CD4-positive, alpha-beta T cell treated with Interleukin-17A for 1 hour (primary cell): ENCODE measurements at places on chromosomes 6 and 20.

- DNase-seq = no peak
Measured at GRCh38 chr20:13274275-13274861, 53.3 kb downstream of the ISM1 start.

- no peak for DNase-seq
Measured at GRCh38 chr6:7846966-7847818, 63.4 kb downstream of the TXNDC5 start.

DNA sequence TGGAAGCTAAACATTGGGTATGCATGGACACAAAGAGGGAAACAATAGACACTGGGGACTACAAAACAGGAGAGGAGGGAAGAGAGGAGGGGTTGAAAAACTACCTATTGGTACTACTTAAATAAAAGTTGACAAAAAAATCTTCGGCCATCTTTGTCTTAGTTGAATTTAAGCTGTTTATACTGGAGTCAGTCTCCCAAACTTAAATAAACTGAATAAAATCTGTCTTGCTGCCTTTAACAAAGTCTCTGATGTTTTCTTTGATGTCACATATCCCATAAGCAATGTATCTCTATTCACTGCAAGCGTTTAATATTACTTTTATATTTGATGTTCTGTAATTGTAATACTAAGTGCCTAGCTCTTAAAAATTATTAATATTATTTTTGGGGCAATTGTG lies 409.2 kb upstream of the EPHA7 start:
- DNase-seq = no peak

DNA sequence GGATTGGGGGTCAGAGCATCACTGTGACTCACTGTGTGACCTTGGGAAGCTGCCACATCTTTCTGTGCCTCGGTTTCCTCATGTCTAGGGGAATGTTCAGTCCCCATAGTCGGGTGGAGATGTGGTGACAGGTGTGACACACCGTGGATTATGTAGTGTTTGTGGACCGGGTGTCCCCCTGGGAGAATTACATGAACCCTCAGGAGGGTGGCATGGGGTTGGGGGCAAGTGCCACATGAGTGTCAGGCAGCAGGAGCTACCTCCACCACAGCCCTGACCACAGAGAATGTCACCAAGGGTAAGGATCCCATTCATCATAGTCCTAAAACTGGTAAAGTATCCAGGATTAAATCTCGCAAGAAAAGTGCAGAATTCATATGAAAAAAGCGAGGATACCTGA lies 23.2 kb downstream of the SUN5 start:
- no peak for DNase-seq

- no peak for DNase-seq
Measured at GRCh38 chr6:165817771-165818170, 154.7 kb upstream of the PDE10A start.

DNA sequence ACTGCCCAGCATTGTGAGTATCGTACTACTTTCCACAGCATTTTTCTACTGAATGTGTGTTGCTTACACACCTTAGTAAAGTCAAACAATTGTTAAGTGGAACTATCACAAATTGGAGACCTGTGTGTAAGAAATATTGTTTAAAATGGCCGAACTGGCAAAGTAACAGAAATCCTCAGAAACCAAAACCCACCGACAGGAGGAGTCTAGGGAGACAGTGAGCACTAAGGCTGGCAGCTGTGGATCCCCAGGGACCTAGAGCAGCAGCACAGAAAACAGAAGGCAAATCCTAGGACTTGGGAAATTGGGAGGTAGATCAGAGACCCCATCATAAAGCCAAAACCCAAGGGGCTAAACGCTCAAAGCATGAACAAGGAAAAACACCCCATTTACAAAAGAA lies 69.9 kb downstream of the SESN1 start:
- no peak for DNase-seq

DNA sequence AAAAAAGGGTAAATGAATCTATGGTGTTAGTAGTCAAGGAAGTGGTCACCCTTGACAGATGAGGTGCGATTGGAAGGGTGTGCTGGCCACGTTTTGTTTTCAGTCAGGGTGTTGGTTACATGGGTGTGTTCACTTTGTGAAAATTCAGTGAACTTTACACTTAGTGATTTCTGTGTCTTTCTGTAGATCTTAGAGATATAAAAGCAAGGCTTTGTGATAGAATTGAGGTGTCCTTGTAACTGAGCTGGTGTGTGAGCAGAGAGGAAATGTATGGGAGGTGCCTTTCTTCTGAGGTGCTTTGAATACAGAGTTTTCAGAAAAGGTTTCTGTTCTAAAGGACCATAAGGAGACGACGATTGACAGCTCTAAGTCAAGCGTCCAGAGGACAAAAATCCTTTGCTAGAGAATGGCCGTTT lies 90.5 kb downstream of the SAMD3 start:
- peak; percentile 84 for DNase-seq

GRCh38 chr6:139623372-139623771 lies 248.9 kb upstream of the CITED2 start:
- no peak for DNase-seq

GRCh38 chr20:38084425-38084951 lies 50.9 kb downstream of the RPRD1B start:
- DNase-seq = no peak

- DNase-seq = no peak
Measured at GRCh38 chr6:139872665-139873064, 498.2 kb upstream of the CITED2 start.

GRCh38 chr6:110378552-110378951 lies 20.4 kb upstream of the METTL24 start:
- no peak for DNase-seq

GRCh38 chr6:16236631-16237199 lies 1.7 kb upstream of the GMPR start:
- peak; percentile 6 for DNase-seq

- no peak for DNase-seq
Measured at GRCh38 chr6:45654673-45655072, 276.9 kb upstream of the SUPT3H start.

DNA sequence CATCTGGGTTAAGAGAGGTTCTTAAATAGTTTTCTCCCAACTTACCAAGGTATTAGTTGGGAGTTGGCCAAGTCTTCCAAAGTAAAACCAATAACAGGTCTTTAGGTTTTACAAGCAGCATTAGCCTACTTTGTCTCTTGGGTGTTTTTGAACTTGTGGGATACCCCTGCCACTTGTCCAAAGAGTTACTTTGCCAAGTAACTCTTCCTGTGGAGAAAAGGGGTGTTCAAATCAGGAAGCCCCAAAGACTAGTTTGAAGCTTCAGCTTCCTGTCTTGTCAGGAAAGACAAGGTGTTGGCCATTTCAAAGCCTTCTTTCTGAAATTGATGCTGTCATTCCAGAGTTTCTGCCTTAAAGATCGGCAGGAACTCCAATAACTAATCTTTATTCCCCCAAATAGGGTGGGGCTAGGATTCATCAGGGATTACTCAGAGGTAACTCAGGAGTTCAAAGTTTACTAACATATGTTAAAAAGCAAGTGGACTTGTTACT lies 822 bp downstream of the RAB22A start:
- peak; percentile 47 for DNase-seq

DNA sequence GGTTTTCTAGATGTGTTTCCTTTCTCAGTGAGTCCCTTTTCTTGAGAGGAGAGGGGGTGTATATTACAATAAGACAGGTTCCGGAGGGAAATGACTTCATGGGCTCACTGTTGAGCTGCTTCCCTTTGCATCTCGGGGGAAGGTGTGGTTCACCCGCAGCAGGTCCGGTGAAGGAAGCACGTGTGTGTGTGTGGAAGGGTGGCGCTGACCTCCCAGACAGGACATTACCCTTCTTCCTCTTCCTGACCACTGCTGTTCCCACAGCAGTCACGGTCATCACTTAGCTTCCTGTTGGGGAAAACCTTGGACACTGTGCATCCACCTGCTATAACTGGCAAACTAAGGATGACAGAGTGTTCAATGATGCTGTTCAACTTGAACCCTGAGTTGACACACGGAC lies 83.6 kb downstream of the PLEKHG1 start:
- no peak for DNase-seq

DNA sequence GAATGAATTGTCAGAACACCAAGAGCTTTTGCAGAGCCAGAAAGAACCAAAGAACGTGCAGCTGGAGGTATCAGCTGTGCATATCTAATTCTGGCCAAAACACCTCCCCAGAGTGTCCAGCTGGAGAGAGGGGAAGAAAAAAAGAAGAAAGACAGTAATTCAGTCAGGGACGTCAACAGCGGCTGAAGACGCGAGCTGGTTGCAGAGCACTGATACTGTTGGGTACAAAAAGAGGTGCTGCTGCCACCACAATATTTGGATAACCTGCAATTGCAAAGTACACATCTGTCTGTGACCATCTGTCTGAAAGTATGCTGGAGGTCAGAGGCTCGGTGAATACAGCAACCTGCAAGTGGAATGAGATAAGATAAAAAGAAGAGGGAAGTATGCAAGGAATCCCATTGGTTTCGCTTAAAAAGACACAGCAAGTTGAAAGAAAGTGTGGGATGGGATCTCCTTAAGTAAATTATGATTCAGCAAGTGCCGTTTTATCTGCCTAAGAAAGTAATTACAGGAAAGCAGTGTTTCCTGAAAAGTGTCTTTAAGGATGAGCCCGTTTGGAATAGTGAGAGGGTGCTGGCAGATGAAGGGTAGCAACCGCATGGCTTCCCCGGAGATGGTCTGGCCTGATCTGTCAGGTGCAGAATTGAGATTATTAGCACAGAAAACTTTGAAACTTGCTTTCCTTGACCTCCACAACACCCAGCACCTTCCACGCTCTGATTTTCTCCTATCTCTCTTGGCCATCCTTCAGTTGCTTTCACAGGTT lies 189.9 kb upstream of the PRDM1 start:
- DNase-seq = no peak

DNA sequence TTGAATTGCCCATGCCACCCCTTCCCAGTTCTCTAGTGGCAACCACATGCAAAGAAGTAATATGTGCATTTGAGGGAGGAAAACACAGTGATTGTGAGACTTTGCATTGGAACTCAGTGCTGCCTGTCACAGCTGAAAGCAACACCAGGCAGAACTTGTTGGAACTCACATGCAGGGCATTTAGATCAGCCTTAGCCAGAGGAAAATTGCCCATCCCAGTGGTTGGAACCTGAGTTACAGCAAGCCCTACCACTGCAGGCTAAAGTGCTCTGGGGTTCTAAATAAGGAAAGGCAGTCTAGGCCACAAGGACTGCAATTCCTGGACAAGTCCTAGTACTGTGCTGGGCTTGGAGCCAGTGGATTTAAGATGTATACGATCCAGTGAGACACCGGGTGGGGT lies 245.3 kb upstream of the UFL1 start:
- no peak for DNase-seq

GRCh38 chr6:28979679-28980078 lies 25.4 kb downstream of the ZNF311 start:
- DNase-seq = no peak

DNA sequence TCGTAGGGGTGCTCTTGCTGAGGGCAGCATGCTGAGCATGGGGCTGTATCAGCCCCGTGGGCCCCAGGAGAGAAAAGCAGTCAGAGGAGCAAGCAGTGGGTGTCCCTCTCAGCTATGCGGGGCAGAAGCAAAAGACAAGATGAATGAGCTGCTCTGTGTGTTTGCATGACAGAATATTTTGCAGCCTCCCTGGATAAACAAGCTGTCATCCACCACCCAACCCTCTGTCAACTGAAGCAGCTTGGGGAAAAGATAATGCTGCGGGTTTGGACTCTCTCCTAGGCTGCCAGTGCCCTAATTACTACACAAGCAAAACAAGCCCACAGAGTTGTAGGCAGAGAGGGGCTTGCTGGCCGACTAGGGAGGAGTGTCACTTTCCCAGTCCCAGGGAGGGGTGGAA lies 82.3 kb upstream of the PTPRT start:
- DNase-seq = no peak

DNA sequence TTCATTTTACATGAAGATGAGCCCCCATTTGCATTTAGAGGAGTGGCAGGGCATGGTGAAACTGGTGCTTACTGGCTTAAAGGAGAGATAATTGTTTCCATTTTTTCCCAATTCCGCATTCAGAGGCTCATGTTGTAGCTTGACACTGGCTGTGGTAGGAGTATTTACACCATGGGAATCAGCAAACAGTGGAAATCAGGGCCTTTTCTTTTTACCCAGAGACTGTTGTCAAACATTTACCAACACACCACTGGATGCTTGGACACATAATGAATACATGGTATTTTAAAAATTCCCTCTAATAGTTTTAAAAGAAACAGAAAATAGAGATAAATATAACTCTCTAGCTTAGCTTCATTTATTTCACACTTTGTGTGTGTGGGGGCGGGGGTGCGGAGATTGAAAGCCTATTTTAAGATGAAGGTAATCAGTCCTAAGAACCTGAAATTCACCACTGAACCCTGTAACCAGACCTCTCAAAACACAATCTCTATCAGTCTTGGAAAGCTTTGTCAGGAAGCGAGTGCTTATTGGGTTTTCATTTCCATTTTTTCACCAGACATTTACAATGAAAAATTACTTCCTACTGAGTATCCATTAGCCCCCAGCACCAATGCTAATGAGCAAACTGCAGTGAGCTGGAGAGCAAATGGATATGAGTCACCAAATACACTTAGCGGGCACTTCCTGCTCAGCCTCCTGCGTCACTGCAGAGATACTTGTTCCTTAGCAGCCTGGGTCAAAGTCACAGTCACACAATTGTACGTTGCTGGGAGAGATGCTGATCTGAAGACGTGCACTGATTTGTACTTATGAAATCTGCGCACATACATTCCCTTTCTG lies 532.0 kb downstream of the BCKDHB start:
- DNase-seq = no peak

DNA sequence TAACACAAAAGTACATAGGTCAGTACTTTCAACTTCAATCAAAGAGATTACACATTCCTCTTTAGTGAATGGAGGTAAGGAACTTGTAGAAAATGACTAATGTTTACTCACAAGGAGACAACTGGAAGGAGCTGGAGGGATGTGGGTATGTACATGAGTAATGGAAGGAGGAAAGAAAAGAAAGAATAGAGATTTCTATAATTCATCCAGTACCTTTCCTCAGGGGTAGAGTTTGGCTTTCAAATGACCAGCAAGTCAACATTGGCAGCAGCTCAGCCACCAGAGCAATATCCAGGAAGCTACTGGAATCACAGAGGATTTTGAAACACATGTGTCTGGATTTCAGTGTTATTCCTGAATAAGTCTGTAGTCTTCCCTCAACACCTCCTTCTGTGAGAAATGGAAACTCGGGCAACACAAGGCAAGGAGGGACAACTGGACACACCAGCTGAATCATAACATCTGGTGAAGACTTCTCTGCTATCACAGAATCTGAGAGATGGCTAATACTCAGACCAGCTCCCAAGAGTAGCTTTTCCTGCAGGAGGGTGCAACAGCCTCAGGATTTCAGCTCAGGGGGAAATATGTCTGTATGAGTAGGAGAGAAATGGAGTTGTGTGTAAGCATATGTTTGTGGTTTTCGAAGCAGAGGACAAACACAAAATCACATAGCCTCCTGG lies 98.8 kb downstream of the HAO1 start:
- no peak for DNase-seq
